ENCODE measurements at places on chromosomes 16 and 17.

- H3K27me3 ChIP-seq = no peaks in the 10 kb centered on the region
- no peaks in the 10 kb centered on the region for H3K36me3 ChIP-seq
- no peak overlapping the region for H3K4me3 ChIP-seq
- H3K27ac ChIP-seq = no peak overlapping the region
Observed at GRCh38 chr17:58606934-58607333, 84.9 kb downstream of the TEX14 start.

DNA sequence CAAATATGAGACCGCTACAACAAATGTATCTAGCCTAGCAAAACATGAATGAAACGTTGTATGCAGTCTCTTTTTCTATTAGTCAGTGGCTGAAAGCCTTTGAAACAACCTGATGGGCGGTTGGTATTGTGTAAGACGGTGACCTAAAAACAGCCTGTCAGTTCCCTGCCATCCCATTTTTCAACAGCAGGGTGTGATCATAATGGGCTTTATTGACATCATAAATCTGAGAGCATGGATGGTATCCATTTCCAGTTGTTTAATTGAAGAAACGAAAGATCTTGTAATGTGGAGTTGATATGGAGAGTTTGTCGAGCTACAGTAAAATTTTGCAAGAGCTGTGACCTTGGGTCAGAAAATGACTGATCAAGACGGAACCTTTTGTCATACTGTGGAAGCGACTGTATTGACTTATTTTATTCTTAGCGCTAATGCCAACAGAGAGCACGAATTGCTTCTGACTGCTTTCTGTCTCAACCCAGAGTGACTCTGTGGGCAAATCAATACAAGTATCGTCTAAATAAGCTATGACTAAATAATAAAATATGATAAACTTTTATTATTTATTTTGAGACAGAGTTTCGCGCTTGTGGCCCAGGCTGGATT is 12.3 kb upstream of the MEIOB start:
- H3K36me3 ChIP-seq = no peaks in the 10 kb centered on the region
- DNase-seq = peak; percentile 23
- no peaks in the 10 kb centered on the region for H3K4me1 ChIP-seq
- H3K27me3 ChIP-seq = peaks cover 3% of the 10 kb centered on the region
- no peak overlapping the region for H3K4me3 ChIP-seq
- H3K27ac ChIP-seq = no peak overlapping the region

DNA sequence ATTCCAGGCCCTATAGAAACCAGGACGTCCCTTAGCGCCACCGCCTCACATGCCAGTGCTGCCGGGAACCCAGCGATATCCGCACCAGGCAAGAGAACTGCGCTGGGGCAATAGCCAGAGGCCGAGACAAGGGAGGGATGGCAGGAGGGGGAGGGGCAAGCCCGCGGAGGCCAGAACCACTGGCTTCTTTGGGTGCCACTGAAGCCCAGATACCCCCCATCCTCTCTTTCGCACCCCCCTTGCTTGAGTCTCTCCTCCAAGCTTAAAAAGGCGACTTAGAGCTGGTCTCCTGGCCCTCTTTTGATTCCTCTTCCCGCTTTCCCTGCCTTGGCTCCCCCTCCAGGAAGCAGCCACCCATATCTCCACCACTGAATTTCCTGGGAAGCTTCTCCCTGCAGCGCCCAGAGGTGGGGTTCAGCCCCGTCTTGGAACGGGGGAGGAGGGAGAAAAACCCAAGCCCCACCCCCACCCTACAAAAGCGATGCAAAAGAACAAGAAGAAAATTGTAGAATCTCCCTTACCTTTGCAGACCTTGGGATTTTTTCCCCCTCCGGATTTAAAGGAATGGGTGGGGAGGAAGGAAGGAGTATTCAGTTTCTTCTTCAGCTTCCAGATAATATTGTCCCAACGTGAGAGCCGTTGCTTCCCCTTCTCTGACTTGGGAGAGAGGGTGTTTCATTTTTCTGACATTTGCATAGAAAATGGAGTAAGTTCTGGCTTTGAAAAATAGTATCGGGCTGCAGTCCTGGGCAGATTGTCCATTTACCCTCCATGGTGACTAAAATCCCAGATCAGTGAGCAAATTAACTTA is 622 bp downstream of the HOXB6 start:
- no peak overlapping the region for H3K27ac ChIP-seq
- peaks cover 99% of the 10 kb centered on the region for H3K27me3 ChIP-seq
- DNase-seq = no peak
- H3K36me3 ChIP-seq = no peaks in the 10 kb centered on the region

DNA sequence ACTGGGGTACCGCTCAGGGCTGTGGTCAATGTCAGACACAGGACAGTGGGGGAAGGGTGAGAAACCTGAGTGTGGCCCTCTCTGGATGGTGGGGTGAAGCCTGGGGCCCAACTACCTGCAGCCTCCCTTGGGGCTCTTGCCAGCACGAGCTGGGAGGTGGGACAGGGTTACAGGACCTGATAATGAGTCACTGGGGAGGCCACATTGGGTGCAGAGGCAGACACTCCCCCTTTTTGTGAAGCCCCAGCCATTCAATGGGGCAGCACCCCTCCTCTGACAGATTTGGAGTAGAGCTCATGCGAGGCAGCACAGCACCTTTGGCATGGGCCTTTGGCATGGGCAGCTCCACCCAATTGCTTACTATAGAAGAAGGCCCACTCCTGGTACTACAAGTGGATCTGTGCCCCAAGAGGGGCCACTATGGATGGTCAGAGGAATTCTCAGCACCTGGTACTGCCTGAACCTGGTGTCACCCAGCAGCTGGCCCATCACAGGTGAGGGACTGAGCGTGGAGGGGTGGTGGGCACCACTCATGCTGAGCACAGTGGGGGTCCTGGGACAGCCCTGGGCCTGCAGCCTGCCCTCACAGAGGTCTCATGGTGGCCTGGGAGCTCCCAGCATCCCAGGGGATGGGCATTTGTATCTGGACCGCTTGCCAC is 45.2 kb upstream of the SMPD3 start:
- DNase-seq = no peak
- H3K36me3 ChIP-seq = no peaks in the 10 kb centered on the region
- H3K27ac ChIP-seq = no peak overlapping the region

DNA sequence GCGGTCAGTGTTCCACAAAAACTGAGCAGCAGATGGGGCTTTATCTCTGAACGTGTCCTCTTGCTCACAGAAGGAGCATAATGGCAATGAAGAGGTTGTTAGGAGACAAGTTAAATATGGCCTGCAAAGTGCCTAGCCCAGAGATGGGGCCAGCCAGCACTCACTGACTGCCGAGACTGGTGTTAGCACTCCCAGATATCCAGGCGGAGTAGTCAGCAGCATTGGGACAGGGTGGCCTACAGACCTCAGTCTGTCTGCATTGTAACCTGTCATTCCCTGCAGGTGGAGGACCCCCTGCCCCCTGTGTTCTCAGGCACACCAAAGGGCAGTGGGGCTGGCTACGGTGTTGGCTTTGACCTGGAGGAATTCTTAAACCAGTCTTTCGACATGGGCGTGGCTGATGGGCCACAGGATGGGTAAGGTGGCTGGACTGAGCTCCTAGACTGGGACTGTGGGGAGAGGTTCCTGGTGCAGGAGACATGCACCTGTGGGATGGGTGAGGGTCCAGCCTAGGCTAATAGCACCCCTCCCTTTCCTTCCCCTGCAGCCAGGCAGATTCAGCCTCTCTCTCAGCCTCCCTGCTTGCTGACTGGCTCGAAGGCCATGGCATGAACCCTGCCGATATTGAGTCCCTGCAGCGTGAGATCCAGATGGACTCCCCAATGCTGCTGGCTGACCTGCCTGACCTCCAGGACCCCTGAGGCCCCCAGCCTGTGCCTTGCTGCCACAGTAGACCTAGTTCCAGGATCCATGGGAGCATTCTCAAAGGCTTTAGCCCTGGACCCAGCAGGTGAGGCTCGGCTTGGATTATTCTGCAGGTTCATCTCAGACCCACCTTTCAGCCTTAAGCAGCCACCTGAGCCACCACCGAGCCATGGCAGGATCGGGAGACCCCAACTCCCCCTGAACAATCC is 4.2 kb downstream of the MFAP4 start:
- H3K4me3 ChIP-seq = no peak overlapping the region
- no peaks in the 10 kb centered on the region for H3K27me3 ChIP-seq
- no peak for DNase-seq
- no peak overlapping the region for H3K27ac ChIP-seq
- peaks cover 55% of the 10 kb centered on the region for H3K36me3 ChIP-seq
- H3K4me1 ChIP-seq = peaks cover 55% of the 10 kb centered on the region

DNA sequence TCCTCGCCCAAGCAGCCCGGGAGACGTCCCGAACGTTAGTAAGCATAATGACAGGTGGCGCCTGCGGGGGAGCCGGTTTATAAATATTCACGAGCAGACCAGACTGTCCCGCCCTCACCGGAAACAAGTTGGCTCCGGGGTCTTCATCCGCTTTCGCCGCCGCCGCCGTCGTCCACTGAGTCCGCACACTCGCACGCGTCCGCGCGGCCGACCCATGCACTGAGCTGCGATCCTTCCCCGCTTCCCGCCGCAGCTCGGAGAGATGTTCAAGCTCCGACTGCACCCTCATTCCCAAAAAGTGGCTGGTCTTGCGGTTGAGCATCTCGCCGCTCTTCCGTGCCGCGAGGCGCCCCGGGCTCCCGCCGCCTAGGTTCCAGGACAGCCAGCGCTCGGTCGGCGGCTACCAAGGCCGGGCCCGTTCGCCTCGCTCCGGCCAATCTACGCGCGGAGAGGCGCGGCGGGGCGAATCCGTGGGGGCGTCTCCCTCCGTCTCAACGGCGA is 385 bp downstream of the CFAP119 start:
- H3K4me3 ChIP-seq = peak overlapping the region; percentile 94
- H3K27ac ChIP-seq = peak overlapping the region; percentile 98
- H3K36me3 ChIP-seq = peaks cover 51% of the 10 kb centered on the region
